ENCODE measurements at places on chromosomes 13 and 19. TPM values are rescaled to one million over a fixed set of nuclear protein-coding genes. Genes with fewer than 3 reads are reported as not detected.

- no peak for DNase-seq
Observed at GRCh38 chr19:4134351-4134750, 10.4 kb upstream of the MAP2K2 start.

DNA sequence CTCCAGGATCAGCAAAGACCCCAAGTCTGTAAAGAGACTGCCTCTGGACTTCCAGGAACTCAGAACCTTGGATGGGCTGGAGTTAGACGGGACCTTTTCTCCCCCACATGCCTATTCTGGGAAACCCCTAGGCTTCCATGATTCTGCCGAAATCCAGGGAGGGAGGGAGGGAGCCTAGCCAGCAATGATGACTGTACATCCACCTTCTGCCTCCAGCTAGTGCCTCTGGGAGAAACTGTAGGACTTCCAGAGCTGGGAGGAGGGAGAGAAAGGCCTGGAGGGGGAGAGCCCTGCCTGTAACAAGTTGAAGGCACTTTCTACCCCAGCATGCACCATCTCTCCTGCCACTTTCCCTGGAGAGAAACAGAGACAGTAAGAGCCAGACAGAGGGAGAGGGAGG is 6.0 kb upstream of the HAS1 start:
- no peak for DNase-seq

DNA sequence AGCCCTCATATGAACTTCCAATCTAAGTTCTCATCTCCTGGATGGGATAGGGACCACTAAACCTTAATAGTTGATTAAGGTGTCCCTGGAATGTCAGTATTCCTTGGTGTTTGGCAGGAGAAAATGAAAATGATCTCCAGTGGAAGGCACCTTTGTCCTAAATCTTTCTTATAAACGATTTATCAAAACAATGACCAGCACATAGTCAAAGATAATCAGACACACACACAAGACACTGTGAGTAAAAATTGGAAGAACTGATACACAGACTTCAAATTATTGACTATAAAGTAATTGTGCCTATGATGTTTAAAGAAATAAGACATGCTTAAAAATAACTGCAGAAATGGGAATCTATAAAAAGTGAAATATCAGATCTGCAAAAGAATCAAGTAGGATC is 13.7 kb downstream of the CEBPA start:
- no peak for DNase-seq

DNA sequence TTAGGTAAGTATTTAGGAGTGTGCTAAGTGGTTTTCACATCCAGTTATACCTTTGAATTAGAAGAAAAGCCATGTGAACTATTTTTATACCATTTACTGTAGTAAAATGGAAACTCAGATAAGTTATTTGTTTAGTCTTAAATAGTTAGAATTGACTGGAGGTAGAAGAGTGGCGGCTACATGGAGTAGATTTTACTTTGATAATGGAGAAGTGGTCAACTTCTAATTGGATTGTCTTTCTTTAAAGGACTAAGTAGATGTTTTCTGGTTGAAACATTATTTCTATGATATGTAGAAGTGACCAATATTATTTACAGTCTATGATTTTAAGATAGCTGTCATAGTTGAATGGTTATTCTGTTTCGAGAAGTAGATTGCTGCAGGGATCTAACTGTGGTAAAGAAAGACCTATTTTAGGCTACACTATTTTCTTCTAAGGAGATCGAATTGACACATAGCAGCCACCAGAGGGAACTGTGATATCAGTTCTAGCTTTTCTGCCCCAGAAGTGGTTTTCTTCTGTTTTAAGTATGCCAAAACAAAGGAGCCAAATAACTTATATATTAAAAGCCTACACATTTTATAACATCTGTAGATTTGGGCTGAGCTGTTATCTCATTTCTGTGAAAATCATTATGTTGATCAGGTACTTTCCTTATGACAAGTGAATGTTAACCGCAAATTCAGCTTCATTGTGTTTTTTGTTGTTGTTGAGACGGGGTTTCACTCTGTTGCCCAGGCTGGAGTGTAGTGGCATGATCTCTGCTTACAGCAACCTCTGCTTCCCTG is 26.1 kb downstream of the ZMYM2 start:
- no peak for DNase-seq

DNA sequence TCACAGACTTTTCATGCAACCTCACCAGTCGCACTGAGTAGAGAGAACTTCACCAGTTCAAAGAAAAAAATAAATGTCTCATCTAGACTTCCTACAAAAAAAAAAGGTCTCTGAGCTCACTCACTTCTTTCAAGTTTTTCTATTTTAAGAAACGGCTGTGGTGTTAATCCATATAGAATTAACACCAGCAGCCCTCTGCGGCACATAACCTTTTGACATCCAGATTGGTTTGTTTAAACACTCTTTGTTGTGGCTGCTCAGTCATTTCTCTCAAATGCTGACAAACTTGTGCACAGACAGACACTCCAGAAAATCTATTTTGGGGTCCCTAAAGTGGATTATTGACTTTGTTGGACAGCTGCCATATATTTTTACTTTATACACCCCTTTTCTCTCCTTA is 874.9 kb downstream of the EFNB2 start:
- DNase-seq, result no peak

DNA sequence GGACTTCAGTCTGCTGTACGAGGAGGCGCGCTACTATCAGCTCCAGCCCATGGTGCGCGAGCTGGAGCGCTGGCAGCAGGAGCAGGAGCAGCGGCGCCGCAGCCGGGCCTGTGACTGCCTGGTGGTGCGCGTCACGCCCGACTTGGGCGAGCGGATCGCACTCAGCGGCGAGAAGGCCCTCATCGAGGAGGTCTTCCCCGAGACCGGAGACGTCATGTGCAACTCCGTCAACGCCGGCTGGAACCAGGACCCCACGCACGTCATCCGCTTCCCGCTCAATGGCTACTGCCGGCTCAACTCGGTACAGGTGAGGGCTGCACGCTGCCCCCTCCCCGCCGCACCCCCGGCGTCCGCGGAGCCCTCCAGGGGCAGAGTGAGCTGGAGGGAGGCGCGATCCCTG is 14.6 kb downstream of the KCTD15 start:
- DNase-seq, result peak; percentile 58

DNA sequence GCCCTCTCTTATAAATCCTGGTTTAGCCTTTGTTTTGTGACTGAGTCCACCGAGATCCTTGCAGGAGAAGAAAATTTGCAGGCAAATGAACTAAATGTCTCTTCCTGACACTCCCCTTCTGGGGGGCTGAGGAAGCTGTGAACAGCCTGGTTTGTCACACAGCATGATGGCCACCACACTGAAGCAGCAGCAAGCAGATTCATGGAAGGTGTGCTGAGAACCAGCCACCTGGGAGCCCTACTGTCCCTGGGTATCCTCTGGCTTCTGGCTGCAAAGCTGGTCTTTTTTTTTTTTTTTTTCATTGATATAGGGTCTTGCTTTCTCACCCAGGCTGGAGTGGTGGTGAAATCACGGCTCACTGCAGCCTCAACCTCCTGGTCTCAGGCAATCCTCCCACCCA is 11.2 kb downstream of the MRPS12 start:
- DNase-seq, result no peak

- no peak for DNase-seq
Observed at GRCh38 chr13:33111414-33112110, 95.3 kb downstream of the KL start.

DNA sequence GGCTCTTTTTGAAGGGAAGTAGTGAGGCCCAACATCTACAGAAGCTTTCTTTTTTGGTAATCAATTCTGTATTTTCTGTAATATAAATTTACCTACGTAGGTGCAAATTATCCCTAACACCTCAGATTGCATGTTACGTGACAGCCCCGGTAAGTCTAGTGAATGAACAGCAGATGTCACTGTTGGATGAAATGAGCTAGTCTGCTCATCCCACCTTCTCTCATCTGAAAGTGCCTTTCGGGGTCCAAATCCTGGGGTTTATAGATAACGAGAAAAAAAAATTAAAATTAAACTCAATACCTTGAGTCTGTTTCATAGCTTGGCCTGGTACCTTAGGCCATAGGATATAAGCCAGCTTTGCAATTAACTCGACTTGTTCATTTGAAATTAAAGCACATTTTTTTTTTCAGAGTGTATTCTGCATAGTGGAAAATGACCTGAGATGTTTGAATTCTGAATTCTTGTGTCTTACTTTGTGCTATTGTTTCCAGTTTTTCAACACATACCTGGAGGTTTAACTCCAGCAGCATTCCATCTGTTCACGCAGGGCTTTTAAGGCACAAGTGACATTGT is 548.2 kb downstream of the GPC5 start:
- DNase-seq, result no peak

GRCh38 chr19:13839130-13839937 is 37.6 kb upstream of the NANOS3 start:
- DNase-seq, result peak; percentile 99

Gene ZNF730
- 0.57 TPM for total RNA-seq

- DNase-seq, result no peak
Observed at GRCh38 chr19:15550929-15551292, 42.6 kb downstream of the CYP4F22 start.

- DNase-seq, result peak; percentile 65
Observed at GRCh38 chr13:110310541-110311442, 3.7 kb downstream of the COL4A2 start.

- DNase-seq, result no peak
Observed at GRCh38 chr13:51759240-51759639, 44.7 kb downstream of the DHRS12 start.

- no peak for DNase-seq
Observed at GRCh38 chr13:44661936-44662335, 85.8 kb upstream of the TSC22D1 start.

Gene B3GNT3
- not detected for total RNA-seq

Gene RNF17
- total RNA-seq, result not detected

- DNase-seq, result no peak
Observed at GRCh38 chr13:87535911-87536310, 135.3 kb upstream of the SLITRK5 start.

- DNase-seq, result no peak
Observed at GRCh38 chr19:29393915-29394460, 131.8 kb upstream of the VSTM2B start.

DNA sequence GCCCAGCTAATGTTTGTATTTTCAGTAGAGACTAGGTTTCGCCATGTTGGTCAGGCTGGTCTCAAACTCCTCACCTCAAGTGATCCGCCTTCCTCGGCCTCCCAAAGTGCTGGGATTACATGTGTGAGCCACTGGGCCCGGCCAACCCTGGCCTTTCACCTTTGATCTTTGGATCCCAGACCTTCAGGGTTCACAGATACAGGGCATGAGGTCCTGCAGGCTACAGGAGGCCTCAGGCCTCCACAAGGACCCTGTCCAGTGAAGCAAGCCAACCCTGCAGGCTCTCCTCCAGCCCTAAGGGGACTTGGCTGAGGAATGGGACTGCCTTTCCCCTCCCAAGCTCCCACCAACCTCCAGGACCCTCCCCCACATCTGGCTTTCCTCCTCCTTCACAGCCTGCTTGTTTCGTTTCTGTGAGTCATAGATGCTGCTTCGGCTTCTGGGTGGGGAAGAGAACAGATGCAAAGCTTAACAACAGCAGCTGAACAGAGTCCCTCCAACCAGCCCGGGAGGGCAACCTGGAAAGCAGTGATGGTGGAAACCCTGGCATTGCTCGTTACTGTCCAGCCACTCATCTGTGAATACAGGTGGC is 11.8 kb downstream of the ARHGEF18 start:
- no peak for DNase-seq

Gene SKA3
- total RNA-seq, result 0.65 TPM

DNA sequence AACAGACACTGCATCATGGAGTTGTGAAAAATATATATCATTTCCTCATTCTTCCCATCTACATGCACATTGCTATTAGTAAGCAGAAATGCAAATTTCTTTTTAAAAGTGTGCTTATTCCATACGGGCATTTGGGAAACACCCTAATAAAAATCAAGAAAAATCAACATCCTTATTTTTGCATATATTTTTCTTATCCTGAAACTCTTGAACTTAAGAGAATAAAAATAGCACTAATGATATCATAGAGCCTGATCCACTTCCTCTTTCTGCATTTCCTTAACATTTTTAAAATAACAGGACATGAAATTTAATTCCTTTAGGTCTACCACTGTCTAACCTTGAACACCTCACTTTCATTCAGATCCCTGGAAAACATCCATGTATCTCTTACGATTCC is 123.3 kb downstream of the VWA8 start:
- no peak for DNase-seq

Gene MISP3
- total RNA-seq, result 7.9 TPM

Gene CDC42EP5
- total RNA-seq, result 14.2 TPM

DNA sequence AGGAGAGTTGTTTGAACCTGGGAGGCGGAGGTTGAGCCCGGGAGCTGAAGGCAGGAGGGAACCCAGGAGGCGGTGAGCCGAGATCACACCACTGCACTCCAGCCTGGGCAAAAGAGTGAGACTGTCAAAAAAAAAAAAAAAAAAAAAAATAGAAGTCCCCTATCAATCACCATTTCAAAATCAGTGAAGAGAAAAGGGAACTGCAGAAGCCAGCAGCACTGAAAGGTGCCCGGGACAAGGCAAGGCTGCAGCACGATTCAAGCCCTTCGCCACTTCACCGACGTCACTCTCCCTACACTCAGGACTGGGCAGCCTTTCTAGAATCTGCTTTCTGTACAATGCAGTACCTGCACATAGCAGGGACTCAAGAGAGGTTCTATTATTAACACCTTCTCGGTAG is 21.9 kb upstream of the USP12 start:
- no peak for DNase-seq

GRCh38 chr13:29903996-29904395 is 53.6 kb upstream of the UBL3 start:
- no peak for DNase-seq

Gene CCL25
- not detected for total RNA-seq

DNA sequence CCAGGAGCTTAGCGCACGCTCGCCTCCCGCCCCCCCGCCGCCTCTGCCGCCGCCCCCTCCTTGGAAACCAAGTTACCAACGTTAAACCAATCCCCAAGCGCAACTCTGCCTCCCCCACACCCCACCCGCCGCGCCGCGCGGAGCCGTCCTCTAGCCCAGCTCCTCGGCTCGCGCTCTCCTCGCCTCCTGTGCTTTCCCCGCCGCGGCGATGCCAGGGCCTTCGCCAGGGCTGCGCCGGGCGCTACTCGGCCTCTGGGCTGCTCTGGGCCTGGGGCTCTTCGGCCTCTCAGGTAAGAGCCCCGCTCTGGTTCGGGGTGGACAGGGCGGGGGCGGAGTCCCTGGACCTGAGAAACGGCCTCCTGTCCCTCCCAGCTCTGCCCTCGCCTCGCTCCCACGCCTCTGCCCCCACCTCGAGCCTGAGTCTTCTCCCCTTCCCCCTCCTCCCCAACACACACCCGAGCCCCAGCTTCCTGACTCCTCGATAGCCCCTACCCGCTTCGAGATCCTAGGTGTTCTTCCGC is at the start of gene ICAM5:
TSS of gene ICAM5 (plus strand) at position 117 of the 521 bp plus-strand sequence. CDS start at position 209, 92 bp downstream.
- no peak for DNase-seq

GRCh38 chr13:111844682-111845081 is 222.3 kb upstream of the SOX1 start:
- DNase-seq, result peak; percentile 54
